ENCODE measurements at places on chromosomes 4 and X. TPM values are rescaled to one million over a fixed set of nuclear protein-coding genes. Genes with fewer than 3 reads are reported as not detected.

LCORL gene
- total RNA-seq: 11.3 TPM

SYN1 gene
- 0.90 TPM for total RNA-seq

TLR7 gene
- not detected for total RNA-seq

ASB12 gene
- total RNA-seq: not detected

CYTL1 gene
- not detected for total RNA-seq

ZNF732 gene
- not detected for total RNA-seq

ADAM29 gene
- total RNA-seq: 0.14 TPM

SLITRK2 gene
- total RNA-seq: not detected

ATP1B4 gene
- total RNA-seq: not detected

RXFP1 gene
- total RNA-seq: not detected

FGD1 gene
- not detected for total RNA-seq

RBM46 gene
- not detected for total RNA-seq

SFRP2 gene
- total RNA-seq: not detected

AFM gene
- not detected for total RNA-seq

ADH1B gene
- total RNA-seq: not detected

MAGEE2 gene
- not detected for total RNA-seq

NAP1L5 gene
- total RNA-seq: 1.2 TPM

SLC6A8 gene
- total RNA-seq: 1.4 TPM

Measured in CD4-positive, alpha-beta memory T cell (primary cell).